ENCODE measurements at places on chromosomes 3 and 15.

GRCh38 chr15:92132982-92133755 lies 260.5 kb upstream of the ST8SIA2 start:
- DNase-seq: no peak

DNA sequence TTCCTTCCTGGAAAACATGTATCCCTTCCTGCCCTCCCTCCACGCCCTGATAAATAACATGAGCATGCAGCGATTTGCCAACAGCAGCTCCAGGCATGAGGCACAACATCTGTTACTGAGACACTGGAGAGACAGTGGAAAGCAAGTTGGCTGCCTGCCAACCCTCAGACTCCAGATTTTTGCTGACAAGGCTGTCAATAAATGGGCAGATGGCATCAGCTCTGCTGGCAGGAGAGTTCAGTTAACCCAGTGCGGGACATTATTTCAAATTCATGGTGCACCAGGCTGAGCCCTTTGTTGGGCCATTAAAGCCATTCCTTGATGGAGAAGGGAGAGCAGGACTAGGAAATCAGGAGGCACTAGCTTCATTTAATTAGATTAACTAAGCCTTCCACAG lies 293.3 kb downstream of the MEX3B start:
- DNase-seq: peak; percentile 84

DNA sequence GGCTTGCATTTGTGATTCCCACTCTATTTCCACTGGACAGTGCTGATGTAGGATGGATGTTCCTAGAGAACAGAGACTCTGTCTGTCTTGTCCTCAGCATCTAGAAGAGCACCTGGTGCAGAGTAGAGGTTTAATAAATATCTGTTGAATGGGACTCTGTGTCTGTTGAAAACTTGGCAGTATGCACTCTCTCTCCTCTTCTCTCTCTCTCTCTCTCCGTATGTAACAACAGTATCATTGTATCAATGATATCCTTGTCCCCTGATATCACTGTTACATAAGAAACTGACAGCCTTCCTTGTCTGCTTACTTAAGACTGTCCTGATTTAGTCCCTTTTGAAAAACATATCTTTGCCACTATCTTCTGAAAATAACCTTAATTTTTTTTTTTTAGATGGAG lies 24.3 kb upstream of the MGLL start:
- no peak for DNase-seq

DNA sequence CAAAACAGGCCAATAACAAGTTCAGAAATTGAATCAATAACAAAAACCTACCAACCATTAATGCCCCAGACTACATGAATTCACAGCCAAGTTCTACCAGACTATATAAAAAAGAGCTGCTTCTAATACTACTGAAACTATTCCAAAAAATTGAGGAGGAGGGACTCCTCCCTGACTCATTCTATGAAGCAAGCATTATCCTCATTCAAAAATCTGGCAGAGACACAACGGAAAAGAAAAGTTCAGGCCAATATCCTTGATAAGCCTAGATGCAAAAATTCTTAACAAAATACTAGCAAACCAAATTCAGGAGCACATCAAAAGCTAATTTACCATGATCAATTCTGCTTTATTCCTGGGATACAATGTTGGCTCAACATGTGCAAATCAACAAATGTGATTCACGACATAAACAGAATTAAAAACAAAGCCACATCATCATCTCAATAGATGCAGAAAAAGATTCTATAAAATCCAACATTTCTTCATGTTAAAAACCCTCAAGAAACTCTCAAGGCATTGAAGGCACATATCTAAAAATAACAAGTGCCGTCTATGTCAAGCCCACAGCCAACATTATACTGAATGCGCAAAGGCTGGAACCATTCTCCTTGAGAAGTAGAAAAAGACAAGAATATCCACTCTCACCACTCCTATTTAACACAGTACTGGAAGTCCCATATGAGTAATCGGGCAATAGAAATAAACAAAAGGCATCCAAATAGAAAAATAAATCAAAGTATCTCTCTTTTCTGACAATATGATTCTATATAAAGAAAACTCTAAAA lies 573.6 kb upstream of the GRM7 start:
- DNase-seq: no peak

GRCh38 chr15:47588958-47589357 lies 128.3 kb upstream of the SEMA6D start:
- no peak for DNase-seq

DNA sequence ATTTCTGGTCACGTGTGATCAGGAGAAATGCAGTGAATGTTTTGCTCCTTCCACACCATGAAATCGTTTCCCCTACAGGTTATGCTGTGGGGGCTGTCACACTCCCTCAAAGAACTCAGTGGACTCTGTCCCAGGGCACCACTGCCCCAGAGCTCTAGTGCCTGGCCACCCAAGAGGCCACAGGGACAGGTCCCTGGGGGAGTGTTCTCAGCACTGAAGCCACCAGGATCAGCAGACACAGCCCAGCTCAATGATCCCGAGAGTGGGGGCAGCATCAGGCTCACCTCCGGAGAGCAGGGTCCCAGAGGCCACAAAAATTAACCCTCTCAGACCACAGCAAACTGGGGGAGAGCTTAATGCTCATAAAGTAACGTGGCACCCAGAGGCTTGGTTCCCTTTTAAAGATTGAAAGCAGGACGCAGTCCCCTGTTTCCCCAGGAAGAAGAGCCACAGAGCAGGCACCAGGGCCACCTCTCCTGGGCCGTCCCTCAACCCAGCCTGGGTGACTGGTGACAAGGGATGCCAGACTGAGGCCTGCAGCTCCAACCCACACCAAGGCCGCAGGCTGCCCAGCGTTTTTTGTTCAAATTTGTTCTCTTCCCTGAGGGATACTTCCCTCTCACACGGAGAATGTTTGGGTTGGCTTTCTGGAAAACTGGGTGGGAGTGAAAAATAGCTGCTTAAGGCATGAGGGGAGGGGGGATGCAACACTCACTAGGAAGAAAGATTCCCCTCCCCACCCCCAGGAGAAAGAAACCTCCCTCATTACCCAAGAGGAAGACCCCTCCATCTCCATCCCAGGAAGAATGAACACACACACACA lies 123.3 kb upstream of the IGF1R start:
- no peak for DNase-seq

GRCh38 chr3:73674280-73674679 lies 49.5 kb upstream of the PDZRN3 start:
- DNase-seq: peak; percentile 23

DNA sequence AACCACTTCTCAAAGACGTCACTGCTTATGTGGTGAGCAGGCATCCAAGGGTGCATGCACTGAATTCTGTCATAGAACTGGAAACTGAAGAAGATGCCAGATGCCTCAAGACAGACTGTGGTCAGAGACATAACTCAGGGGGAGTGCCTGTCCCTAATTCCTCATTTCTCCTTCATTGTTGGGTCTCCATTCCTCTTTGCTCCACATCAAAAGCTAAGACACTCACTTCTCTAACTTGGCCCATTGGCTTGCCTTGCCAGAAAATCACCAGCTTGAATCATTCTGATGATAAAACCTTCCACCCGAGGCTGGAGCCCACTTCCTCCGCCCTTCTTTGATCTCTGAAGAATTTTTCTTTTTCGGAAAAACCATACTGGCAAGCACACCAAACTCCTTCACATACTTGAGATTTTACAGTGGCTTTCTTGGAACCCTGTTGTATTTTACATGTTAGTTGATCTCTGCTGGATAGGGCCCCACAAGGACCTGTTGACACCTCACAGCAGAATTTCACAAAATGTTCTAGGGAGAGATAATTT lies 69.9 kb downstream of the COL8A1 start:
- peak; percentile 28 for DNase-seq

DNA sequence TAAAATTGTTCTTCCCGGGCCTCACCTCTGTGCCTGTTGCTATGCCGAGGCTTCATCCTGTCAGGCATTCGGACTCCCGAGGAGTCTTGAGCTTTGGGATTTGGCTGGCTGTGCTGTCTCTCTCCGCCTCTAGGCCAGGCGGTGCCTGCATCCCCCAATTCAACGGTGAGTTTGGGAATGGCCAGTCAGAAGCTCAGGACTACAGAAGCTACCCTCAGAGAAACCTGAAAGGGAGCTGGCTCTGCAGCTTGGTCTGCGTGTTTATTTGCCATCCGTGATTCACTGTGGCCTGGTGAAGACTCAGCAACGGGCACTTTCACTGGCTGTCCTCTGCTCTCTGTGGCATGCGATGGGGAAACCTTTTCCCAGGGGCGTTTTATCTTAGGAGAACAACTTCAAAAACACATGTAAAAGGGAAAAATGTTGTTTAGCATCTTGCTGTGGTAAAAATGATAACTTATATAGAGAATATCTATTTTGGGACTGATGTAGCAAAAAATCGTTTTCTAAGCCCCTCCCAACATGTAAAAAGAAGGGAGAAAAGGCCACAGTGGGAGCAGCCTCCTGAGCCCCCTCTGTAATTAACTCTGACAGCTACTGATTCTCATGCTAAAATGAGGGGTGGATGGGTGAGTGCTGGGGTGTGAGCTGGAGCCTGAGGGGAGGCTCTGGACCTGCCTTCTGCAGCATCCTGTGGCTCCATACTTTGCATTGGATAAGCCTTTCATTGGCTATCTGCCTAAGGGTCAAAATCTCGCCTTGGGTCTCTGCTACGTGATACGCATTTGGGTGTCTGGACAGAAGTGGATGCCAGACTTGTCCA lies 103.4 kb upstream of the KLHL25 start:
- no peak for DNase-seq

- peak; percentile 27 for DNase-seq
Observed at GRCh38 chr3:138412821-138413551, 21.4 kb upstream of the ESYT3 start.

- no peak for DNase-seq
Observed at GRCh38 chr3:159732172-159733111, 256.2 kb upstream of the IL12A start.

DNA sequence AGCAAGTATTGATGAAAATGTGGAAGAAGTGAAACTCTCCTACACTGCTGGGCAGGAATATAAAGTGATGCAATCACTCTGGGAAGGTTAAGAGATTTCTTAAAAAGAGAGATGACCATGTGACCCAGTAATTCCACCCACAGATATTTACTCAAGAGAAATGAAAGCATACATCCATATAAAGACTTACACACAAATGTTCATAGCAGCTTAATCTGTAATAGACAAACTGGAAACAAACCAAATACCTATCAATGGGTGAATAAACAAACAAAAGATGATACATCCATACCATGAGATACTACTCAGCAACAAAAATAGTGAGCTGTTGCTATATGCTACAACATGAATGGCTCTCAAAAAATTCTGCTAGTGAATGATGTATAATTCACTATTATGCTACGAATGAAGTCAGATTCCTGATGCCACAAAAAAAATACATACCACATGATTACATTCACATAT lies 463.3 kb downstream of the MAGI1 start:
- no peak for DNase-seq

DNA sequence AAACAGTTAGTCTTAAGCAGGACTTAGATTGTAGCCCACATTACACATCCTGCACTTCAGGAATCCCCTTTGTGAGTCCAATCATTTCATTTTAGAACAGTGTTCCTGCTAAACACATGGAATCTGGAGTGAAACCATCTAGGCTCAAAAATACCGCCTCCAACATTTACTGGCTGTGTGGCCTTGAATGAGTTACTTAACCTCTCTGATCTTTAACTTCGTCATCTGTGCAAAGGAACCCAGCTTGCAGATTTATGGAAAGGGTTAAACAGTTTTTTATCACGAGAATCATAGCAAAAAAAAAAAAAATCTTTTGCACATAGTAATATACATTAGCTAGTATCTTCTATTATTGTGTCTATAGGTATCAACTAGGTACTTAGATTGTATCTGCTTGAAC lies 8.0 kb upstream of the LRTM1 start:
- no peak for DNase-seq

DNA sequence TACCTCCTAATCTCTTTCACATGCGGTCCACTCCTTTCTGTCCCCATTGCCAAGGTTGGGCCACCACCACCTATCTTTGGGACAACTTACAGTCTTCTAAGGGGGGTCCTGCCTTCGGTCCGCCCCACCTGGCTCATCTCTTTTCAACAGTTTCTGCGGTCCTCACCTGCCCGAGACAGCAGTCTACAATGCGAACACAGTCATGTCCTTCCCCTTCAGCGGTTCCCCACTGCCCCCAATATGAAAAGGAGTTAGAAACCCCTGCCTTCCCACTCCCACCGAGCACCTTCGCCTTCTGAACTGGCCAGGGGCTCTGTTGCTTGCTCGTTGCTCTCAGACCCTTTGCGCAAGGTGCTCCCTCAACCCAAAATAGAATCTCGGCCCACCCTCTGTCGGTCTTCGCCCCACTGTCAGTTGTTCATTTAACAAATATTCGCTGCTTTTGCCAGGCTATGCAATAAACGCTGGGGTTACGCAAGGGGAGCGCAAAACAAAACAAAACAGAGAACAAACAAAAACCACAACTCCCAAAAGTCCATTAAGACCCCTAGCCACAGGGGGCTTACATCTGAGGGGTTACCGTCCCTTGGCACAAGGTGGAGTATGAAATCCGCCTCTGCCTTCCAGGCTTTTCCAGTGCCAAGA lies 611 bp upstream of the FANCI start:
- no peak for DNase-seq

Measured in femur (tissue), 1 donor.